Hypothalamus (tissue), 51 donors: ENCODE measurements at places on chromosomes 7 and 10.

DNA sequence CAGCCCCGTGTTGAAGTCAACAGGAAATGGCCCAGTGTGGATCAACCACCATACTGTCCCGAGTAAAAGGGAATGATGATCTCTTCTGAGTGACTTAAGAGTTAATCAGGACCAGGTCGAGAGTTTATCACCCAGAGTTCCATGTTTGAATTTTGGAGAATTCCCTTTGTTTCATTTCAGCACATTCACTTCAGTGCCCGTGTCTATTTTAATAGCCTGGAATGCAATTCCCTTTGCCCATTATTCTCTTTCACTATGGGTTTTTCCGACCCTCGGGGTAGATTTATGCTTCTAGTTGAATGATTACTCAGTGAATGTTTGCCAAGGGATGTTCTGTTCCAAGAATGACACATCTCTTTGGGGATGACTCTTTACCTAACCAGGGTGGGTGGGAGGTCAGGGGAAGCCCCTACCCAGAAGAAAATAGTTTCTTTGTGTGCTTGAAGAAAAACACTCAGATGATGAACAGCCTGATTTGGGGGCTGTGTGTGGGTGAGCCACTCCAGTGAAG lies 594.9 kb downstream of the INHBA start:
- DNase-seq = no peak

DNA sequence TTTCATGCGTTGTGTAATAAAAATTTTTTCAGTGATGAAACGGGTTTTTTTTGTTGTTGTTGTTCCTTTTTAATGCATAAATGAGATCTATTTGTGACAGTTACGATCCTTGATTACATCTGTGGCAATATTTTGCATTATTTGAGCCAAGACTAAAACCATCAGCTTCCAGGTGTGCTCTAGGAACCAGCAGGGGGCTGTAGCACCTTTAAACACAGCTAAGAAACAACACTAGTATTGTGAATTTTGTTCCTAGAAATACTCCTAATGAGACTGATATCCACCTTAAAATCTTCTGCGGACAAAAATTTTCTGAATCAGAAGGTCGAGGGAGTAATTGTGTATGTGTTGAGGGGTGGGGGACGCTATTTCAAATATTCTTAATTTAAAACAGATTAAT lies 52.6 kb downstream of the FGFBP3 start:
- DNase-seq = no peak

DNA sequence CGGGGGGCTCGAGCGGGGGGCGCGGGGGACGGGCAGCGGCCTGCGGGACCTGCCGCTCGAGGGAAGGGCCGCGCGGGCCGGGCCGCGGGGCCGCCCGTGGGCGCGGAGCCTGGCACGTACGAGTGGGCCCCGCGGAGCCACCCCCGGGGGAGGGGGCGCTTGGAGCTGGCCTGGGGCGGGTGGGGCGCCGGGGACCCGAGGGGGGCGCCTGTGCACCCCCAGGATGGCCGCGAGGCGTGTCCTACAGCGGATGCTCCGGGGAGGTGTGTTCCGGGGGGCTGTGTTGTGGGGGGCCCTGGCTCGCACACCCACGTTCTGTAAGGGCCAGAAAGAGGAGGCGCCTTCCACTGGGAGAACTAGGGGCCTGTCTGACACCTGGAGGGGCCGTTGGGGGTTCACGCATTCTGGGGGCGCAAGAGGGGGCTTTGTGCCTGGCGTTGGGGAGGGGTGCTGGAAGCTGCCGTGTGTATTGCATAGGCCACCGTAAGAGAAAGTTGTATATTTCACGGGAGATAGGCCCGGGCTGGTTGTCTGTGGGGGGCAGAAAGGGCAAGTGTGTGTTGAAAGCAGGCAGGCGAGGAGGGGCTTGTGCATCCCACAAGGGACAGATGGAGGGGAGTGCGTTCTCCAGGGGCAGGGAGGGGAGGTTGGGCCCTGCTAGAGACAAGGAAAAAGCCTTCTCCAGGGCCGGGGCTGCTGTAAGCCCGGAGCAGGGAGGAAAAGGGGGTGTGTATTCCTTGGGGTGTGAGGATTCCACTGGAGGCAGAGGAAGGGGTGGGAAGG lies 663 bp downstream of the VPS37D start:
- no peak for DNase-seq

DNA sequence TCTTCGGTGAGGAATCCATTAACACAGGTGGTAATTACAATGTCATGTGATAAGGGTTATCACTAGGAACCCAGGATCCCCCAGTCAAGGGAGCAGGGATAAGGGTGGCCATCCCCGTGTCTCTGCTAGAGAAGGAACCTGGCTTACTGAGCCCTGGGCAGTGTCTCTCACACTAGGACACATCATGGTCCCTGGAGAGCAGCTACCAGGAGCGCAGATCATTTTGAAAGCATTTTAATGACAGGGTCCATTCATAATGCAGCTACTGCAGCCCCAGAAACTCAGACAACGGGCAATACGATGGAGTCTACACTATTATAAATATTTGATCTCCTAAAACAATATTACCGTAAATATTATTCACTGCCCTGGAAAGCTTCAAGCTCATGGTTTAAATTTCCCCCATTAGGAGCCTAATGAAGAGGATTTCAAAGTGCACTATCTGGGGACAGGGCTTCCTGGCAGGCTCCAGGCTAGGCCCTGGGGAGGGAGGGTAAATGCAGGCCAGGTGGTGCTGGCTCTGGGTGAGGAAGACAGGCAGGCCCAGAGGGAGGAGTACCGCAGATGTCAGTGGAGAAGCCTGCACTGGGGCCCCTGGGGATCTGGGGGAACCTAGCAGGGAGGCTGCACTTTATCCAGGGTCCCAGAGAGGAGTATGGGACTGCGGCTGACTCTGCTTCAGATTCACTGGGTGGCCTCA lies 52.6 kb upstream of the LOXL4 start:
- DNase-seq = no peak

DNA sequence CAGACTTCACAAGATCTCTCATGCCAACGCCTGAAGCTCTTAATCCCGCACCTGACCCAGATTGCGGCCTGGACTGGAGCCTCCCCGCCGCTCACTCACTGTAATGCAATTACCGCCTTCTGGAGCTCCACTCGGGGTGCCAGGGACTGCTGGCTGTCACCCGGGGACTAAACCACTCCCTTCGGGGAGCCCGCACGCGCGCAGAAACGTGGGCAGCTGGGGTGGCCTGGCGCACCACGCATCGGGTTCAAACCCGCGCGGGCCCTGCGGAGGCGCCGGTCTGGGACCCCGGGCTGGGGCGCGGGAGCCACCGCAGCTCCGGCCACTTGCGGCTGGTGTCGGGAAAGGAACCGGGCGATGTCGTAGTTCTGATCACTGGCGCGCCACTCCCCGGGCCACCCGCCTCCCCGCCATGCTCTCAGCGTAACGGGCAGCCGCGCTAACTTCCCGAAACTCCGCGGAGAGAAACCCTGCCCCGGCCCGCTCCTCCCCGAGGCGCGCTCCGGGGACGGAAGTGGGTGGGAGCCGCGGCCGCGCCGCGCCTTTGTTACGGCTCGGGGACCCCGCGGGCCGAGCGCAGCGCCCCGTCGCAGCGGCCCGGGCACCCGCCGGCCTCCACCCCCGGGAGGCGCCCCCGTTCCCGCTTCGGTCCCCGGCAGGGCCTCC lies 100.3 kb upstream of the SVIL start:
- peak; percentile 37 for DNase-seq

DNA sequence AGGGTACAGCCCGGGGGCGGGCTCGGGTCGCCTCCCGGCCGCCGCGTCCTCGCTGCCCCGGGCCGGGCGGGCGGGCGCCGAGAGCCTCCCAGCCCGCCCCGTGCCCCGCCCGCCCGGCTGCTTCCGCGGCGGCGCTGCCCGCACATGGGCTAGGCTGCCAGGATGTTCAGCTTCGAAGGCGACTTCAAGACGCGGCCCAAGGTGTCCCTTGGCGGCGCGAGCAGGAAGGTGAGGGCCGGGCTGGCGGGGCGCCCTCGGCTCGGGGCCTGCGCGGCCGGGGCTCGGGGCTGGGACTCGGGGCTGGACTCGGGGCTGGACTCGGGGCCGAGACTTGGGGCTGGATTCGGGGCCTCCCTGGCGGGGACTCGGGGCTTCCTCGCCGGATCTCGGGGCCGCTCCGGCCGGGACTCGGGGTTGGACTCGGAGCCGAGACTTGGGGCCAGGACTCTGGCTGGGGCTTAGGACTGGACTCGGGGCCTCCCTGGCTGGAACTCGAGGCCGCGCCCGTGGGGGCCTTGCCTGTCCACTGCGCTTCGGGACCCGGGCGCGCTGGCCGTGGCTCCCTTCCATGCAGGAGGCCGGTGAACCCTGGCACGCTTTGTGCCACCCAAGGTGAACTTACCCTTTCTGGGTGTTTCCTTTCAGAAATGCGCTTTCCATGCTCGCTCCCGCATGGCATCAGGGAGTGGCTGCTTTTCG lies 534 bp downstream of the UBE3C start:
- no peak for DNase-seq

- no peak for DNase-seq
Observed at GRCh38 chr7:84629640-84630318, 435.2 kb upstream of the SEMA3A start.

GRCh38 chr10:69449841-69450240 lies 1.4 kb upstream of the TSPAN15 start:
- peak; percentile 55 for DNase-seq

- DNase-seq = no peak
Observed at GRCh38 chr10:6321880-6322279, 119.1 kb downstream of the PFKFB3 start.

- no peak for DNase-seq
Observed at GRCh38 chr7:83684928-83685327, 36.0 kb upstream of the SEMA3E start.

- no peak for DNase-seq
Observed at GRCh38 chr7:98294798-98295382, 13.4 kb downstream of the BRI3 start.

DNA sequence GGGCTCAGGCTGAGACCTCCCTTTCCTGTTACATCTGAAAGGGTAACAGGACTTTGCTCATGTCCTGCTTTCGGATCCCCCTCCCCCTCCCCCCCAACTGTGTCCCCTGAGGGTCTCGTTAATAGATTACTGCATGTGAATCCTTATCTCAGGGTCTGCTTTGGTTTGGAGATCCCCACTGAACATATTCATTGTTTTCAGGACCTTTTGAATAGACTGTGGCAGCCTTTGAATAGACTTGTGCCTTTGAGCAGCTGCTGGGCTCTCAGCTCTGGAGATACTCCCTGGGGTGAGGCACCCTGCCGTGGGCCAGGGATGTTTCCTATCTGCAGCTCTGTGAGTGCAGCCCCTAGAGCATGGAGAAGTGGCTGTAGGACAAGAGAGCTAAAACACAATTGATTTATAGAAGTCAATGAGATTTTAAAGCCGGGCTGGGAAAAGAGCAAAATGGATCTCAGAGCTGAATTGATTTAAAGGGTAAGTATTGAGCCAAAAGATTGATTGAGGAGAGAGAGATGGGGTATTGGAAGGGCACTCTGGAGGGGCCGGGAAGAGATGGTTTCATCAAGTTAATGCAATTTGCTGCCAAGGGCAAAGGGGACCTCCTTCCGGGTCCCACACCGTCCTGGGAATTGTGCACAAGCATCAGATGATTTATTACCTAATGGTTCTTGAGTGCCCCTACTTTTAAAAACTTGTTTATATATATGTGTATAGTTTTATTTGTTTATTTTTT lies 9.9 kb downstream of the ARHGAP22 start:
- DNase-seq = no peak

GRCh38 chr7:132577206-132578049 lies 1.2 kb upstream of the PLXNA4 start:
- DNase-seq = peak; percentile 74

- DNase-seq = no peak
Observed at GRCh38 chr7:151833691-151834090, 43.2 kb downstream of the PRKAG2 start.

DNA sequence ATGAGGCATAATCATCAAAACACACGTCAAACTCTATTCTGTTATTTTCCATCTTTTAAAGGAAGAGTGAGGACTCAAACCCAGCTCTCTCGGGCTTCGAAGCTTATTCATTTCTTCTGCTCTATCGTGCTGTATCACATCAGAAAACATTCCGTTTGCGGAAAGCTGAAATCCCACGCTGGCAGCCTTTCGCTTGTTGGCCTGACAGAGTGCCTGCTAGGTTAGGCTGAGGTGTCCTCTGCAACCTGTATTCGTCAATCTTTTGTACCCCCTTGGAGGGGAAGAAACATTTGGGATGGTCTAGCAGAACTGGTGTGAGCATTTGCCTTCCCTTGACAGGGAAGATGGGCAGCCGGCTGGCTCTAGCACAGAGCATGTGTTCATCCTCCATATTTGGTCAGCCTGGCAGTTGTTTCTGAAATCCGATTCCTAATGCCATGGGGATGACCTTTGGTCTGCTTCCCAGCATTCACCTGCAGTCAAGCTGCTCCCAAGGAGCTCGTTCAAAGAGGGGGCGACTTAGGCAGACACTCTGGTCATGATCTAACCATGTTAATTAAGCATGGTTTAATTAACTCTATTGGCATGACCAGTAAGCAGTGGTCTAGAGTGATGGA lies 55.2 kb downstream of the TACC2 start:
- no peak for DNase-seq

DNA sequence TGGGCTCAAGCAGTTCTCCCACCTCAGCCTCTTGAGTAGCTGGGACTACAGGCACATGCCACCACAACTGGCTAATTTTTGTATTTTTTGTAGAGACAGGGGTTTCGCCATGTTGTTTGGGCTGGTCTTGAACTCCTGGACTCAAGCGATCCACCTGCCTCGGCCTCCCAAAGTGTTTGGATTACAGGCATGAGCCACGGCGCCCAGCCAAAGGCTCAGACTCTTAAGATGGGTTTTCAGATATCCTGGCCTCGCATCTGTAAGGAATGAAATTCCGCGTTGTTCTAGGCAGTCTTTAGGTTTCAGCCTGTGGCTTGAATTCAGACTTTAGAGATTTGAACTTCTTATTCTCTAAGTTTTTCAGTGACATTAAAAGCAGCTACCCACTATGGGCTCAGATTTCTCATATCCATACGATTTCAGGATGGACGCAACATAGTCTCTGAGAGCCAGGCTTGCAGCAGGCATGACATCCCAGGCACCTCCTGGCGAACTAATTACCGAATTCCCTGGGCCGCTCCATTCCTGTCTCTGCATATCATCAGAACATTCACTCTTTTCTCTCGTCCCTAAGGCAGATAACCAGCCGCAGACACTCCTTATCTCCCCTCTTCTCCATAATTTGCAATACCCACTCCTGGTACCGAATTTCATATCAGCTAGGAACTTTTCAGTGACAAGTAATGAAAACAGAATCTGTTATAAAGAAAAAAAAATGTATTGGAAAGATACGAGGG lies 29.7 kb downstream of the IL15RA start:
- no peak for DNase-seq
